T1000 (cell line): ENCODE measurements at places on chromosomes 3 and 15.
A peak's percentile ranks its signal among the peaks of the same experiment; 100 is the strongest.

DNA sequence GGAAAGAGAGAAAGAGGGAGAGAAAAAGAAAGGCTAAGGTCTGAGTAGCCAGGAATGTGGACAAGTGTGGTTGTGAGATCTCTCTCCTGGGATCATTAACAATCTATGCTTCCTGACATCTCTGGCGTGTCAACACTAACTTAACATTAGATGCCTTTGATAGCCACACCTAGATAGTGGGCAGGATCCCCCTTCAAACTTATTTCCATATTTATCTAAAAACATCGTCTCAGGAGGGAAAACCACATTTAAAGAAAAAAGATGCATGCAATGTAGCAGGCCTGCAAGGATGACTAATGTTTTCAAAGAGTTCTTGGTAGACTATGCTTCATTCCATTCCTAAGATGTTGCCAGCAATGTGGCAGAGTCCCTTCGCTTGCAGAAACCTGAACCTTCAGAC, 80.9 kb downstream of the MLH1 start:
- DNase-seq: no peak

- no peak for DNase-seq
These were observed 10.8 kb upstream of the GK5 start for GRCh38 chr3:142236173-142236572.

GRCh38 chr15:90599116-90599515, 69.4 kb downstream of the CRTC3 start:
- DNase-seq: no peak

DNA sequence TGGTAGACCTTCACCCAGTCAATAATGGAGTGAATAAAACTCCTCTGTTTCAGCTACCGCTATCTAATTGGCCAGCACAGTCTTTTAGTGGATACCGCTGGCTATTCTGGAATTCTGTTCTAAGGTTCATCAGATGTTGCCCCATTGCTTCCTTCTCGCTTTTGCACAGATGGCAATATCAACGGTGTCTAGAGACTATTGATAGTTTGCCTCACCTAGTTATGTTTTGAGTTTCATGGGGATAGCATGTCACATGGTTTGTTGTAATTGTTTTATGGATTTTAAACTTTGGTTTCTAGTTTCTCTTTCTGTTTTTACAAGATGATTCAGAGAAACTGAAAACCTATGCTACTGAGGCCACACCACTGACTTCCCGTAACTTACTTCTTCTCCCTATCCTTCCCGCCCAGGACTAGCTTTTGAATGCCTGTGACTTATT, 2.0 kb downstream of the XRN1 start:
- DNase-seq: no peak

GRCh38 chr3:196272826-196273225, 14.7 kb downstream of the PCYT1A start:
- no peak for DNase-seq

- no peak for DNase-seq
These were observed 42.3 kb downstream of the WDR72 start for GRCh38 chr15:53716909-53717876.

- DNase-seq: no peak
These were observed 109.4 kb upstream of the TSPAN3 start for GRCh38 chr15:77180270-77180669.

DNA sequence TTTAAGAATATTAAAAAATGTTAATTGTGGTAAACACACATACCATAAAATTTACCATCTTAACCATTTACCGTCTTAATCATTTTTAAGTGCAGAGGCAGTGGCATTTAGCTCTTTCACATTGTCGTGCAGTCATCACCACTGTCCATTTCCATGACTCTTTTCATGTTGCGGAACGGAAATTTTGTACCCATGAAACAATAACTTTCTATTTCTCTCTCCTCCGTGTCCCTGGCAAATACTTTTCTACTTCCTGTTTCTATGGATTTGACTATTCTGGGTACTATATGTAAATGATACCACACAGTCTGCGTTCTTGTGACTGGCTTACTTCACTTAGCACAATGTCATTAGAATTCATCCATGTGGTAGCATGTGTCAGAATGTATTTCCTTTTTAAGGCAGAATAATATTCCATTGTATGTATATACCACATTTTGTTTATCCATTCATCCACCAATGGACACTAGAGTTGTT, 27.9 kb downstream of the AKAP13 start:
- DNase-seq: no peak

DNA sequence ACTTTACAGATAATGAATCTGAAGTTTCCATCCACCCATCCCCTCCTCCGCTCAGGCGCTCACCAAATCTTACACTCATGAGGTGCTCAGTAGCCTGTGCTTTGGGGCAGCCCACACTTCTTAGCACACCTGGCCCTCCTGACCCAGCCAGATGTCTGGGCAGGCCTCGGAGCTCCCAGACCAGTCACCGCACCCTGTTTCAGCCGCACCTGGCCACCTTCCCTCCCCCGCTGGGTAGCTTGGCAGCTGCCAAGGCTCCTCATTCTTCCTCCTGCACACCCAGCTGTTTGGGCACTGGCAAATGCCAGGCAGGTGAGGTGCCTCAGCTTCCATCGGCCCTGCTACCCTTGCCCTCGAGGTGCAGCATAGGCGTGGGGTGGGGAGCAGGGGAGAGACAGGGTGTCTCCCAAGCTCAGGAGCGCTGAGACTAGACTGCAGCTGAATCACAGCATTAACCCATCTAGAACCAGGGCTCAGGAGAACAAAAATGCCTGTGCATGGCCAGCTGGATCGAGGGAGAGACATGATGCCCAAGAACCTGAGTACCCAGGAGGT, 45.8 kb downstream of the CDC25A start:
- DNase-seq: no peak

GRCh38 chr3:9387322-9387655, 10.1 kb upstream of the SETD5 start:
- no peak for DNase-seq

DNA sequence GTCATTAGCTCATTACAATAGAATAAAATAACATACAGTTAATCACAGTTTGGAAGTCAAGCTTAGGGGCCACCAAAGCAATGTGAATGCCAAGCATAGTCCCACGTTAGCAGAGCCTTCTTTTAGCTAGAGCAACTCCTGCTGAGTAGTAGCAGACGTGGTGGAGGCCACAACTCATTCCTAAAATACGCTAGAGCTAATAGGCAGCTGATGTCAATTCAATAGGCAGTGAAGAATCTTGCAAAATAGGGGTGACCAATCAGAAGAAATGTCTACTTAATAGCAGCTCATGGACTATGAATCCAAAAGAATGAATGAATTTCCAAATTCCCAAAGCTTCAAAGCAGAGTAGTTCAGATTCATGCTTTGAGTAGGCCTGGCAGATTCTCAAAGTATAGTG, 292.9 kb upstream of the RORA start:
- DNase-seq: no peak

- DNase-seq: no peak
These were observed 48.7 kb upstream of the HES1 start for GRCh38 chr3:194087280-194087679.

GRCh38 chr3:78287085-78287484, 1247.2 kb downstream of the ROBO2 start:
- DNase-seq: no peak

- peak; percentile 42 for DNase-seq
These were observed at the start of gene GASK1A for GRCh38 chr3:42979044-42979972. GASK1A (plus strand) TSS chr3:42979311; CDS start chr3:42979643, 332 bp downstream.

GRCh38 chr3:151684094-151684493, 49.6 kb upstream of the AADACL2 start:
- no peak for DNase-seq

DNA sequence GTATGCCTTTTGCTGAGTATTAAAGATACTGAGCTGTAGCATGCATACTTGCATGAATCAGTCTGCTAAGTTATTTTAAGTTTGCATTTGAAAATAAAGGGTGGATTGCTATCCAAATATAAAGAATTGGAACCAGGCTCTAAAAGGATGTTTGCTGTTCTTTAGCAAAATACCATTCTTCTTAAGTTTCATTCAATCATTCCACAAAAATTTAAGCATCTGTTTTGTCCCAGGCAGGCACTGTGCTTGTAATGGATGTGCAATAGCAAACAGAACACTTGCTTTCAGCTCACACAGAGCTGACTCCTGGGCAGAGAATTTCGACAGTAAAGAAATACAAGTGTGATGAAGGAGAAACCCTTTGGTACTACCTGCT, 151.1 kb downstream of the PGPEP1L start:
- DNase-seq: no peak

DNA sequence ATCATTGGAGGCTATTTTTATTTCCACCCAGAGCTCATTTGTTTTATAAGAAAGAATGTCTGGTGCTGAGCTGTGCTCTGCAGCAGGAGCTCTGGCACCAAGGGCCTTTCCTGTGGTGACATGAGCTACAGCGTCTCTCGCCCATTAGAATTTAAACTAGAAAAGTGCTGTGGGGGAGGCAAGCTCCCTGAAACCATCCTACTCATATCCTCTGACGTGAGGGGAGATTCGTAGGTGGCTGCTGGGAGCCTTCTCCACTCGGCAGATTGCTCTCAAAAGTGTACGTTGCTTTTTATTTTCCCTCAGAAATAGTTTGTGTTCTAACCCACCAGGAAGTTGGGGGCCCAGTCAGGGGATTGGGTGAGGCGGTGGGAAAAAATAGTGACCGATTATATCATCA, 76.3 kb upstream of the ARHGEF3 start:
- DNase-seq: no peak

DNA sequence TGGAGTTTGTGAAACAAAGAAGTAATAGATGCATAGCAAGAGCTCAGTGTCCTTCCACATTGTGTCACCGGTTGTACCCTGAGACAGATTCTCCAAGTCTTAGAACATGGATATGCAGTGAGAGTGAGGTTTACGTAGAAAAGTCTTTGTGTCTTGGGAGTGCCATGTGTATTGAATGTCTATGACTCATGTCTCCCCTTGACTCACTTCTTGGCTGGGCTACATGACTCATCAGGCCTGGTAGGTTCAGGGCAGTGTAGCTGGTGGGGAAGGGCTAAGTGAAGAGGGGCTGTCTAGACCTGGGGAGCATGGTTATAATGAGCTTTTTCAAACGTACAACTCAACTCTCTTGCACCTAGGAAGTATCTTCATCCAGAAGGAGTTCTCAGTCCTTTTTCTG, 167.4 kb downstream of the GAP43 start:
- peak; percentile 52 for DNase-seq

GRCh38 chr3:14791343-14791945, 27.3 kb upstream of the FGD5 start:
- no peak for DNase-seq

DNA sequence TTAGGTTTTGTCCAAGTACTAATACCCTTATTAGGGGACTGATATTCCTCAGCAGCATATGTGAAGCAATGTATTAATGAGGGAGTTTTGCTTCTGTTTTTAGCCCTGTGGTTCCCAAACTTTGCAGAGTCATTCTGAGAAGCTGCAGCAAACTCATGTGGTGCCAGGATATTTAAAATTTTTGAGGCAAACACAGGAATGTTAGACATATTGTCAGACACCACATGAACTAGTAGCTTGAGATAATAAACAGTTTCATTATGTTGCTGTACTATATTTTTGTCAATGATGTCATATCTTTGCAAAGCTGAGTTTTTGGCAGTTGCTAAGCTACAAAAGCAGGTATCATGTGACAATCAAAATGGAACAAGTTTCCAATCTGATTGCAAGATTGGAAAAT, 36.6 kb downstream of the ATP6V1A start:
- no peak for DNase-seq

- no peak for DNase-seq
These were observed 1371.6 kb downstream of the NSUN3 start for GRCh38 chr3:95434491-95434890.

DNA sequence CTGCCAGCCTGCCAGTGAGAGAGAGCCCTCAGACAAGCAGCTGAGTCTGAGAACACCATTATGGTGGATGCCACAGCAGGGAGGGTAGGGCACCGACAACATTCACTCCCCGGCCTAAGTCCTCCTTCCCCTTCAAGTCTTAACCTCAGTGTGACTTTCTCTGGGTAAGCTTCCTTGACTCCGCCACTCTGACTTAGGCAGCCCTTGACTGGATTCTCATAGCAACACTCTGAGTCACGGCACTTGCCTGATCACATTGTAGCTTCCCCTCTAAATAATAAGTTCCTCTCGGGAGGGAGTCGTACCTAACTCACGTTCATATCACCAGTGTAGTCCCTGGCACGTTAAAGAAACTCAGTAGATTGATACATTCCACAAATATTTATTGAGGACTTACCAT, 180.5 kb downstream of the FOXB1 start:
- no peak for DNase-seq

GRCh38 chr15:96125721-96126415, 204.6 kb upstream of the NR2F2 start:
- no peak for DNase-seq

DNA sequence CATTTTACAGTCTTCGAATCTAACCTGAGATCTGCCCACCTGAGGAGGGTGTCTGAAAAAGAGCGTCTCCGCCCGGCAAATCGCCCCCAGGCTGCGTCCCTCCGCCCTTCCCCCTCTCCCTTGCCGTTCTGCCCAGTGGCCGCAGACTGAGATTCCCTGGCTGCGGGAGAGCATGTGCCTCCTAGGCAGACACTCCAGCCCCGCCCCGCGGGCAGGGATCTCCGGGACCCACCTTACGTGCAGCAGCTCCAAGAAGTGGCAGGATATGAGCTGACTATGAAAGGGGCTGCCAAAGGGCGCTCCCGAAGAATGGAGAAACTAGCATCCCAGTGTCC, 2.7 kb upstream of the WNT5A start:
- DNase-seq: no peak

GRCh38 chr3:26915208-26915607, 292.6 kb downstream of the LRRC3B start:
- no peak for DNase-seq

DNA sequence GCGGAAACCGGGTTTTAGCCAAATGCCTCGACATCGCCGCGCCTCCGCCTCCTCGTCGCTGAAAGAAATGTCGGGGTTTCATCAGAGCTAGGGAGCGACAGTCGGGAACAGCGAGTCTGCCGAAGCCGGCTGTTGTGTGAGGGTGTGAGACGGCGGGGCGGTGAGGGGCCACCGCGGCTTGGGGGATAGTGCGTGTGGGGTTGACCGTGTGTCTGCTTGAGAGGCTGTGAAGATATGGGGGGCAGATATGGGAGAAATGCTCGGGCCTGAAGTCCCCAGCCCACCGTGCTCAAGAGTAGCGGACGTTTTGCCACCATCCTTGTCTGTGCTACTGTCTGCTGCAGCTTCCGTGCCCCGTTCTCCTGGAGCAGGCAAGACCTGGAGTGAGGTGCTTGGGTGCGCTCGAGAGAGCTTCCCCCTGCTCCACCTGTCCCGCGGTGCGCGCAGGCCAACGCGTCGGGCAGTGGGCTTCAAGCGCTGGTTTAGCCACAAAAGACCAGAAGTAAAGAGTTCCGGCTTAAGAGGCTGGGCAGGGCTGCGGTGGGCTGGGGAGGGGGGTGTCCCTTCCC, 716 bp upstream of the ISLR2 start:
- no peak for DNase-seq

- DNase-seq: peak; percentile 48
These were observed 266.4 kb upstream of the HES1 start for GRCh38 chr3:193869221-193870201.
